ENCODE measurements at places on chromosomes 1 and 21.

DNA sequence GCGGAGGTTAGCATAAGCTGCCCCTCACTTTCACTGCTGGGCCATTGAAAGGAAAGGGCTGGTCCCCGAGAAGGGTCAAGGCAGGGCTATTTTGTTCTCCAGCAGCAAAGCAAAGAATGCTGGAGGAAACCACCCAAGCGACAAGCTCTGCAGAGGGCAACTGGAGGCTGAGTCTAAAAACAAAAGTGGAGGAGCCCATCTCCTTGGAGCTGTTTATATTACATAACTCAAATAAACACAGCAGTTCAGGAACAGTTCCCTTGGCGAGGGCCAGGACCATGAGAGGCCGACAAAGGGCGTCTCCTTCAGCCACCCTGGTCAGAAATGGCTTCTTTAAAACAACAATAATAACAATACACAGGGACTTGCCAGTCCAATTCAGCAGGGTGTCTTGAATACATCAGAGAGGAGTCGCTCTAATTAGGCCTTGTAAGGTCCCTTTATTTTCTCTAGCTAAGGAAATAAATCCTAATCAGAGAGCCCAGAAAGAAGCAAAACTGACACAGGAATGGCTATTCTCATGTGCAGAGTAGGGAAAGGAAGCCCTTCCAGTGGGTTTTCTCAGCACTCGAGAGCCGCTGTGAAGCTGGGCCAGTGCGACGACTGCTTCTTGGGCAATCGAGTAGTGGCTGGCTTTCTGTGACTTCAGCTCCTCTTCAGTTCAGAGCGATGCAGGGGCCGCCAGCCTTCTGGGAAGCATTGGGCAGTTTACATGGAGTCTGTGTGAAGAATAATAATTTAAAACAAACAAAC is 57.0 kb upstream of the TARBP1 start:
- no peak for DNase-seq

- DNase-seq, result no peak
Observed at GRCh38 chr1:184112176-184112948, 60.8 kb downstream of the TSEN15 start.

DNA sequence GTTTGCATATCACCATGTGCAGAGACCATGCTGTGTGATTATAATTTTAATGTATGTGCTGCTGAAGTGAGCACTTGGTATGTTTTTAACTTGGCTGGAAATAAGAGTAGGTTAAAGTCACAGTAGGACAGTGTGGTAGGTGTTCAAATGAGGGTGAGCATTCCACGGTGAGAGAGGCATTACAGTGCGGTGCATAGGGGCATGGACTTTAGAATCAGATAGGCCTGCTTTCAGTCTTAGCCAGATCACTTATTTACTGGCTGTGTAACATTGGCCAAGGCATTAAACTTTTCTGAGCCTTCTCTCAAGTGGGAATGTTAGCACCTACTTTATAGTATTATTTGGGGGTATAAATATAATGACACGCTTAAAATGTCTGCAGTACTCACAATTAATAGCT is 43.2 kb downstream of the GIPC2 start:
- no peak for DNase-seq

GRCh38 chr1:229856009-229856650 is 210.9 kb upstream of the GALNT2 start:
- DNase-seq, result no peak

DNA sequence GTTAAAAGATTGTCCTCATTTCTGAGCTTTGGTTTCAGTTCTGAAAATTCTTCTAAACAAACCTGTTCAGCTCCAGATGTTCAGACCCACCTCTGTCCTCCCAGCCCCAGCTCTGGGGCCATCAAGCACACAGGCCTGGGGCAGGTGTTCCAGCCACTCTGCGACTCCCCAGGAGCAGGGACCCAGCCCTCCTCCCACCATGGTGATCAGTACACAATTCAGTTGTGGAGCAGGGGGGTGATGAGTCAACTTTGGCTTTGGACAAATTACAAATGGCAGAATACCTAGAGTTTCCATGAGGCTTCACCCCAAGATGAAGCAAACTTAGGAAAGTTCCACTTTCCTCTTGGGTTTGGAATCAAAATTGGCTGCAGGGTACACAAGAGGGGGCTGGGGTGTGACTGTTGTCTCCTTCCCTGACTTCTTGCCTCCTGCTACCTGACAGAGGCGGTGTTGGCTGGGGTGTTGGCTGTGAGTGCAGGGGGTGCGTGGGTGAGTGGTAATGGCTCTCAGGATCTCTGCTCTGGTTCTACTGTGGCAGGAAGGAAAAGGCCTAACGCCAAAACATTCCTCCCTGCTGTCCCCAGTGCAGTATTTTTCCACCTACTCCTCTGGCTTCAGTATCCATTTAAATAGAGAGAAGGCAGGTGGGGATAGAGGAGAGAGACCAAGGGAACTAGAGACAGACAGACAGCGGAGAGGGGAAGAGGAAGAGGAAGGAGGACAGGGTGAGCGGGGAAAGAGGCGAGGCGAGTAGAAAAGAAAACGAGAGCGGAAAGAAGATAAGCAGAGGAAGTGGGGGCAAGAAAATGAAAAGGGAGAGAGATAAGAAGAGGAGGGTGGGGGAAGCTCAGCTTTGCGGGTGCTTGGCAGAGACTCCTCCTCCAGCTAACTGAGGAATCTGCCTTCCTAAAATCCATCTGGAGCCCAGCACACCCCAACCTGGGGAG is 20.6 kb upstream of the LRRN2 start:
- no peak for DNase-seq

DNA sequence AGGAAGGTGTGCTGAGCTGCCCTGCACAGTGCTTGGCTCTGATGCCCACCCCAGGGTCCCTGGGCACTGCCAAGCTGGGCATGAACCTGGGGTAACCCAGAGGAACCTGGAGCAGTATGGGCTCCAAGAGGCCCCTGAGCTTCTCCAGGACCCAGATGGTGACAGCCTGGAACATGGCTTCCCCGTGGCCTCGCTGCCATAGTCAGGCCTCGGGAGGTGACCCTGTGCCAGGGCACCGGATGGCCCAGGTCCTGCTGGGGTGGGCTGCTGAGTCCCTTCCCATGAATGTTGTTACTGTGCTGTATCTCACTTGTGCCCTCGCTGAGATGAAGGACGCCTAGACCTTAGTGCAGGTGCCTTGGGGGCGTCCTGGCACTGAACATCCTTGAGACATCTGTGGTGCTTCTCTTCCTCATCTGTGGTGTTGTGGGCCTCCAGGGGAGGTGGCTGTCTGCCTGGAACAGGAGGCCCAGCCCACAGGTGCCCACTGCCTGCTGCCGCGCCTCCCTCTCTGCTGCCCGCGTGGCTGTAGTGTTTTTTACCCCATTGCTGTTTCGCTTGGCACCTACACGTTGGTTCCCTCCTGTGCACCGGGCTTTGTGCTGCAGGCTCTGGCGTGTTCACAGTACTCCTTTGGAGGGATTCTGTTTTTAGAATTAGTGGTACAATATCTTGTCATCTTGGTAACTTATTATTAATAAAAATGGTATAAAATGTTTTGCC is 160.3 kb downstream of the PCBP3 start:
- no peak for DNase-seq

- DNase-seq, result no peak
Observed at GRCh38 chr1:13762642-13763041, 62.7 kb downstream of the PRDM2 start.

- no peak for DNase-seq
Observed at GRCh38 chr1:170776252-170776651, 112.3 kb downstream of the PRRX1 start.

DNA sequence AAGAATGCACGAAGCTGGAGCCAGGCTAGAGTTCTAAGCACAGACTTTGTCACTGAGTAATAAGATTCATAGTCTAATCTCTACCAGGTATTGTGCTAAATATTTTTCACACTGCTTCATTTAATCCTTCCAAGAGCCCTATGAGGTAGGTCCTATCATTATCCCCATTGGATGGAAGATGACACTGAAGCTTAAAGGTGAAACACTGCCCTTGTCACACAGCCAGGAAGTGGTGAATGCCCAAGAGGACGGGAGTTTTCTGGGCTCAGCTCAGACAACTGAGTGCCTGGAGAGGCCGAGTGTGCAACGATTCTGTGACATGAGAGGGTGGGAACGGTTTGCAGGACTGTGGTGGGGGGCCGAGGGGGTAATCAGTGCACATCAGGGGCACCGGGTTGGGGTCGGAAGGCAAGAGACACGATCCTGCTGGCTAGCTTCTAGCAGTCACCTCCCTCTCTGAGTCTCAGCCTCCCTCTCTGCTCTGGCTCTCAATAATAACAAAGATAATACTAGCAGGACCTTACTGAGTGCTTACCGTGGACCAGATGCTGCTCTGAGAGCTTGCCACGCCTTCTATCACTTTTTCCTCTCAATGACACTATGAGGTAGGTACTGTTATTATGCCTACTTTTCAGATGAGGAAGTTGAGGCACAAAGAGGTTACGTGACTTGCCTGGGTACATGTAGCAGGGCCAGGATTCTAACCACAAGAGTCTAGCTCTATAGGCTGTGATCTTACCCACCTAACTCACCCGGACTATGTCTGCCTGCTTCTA is 12.4 kb downstream of the KCNQ4 start:
- DNase-seq, result no peak

DNA sequence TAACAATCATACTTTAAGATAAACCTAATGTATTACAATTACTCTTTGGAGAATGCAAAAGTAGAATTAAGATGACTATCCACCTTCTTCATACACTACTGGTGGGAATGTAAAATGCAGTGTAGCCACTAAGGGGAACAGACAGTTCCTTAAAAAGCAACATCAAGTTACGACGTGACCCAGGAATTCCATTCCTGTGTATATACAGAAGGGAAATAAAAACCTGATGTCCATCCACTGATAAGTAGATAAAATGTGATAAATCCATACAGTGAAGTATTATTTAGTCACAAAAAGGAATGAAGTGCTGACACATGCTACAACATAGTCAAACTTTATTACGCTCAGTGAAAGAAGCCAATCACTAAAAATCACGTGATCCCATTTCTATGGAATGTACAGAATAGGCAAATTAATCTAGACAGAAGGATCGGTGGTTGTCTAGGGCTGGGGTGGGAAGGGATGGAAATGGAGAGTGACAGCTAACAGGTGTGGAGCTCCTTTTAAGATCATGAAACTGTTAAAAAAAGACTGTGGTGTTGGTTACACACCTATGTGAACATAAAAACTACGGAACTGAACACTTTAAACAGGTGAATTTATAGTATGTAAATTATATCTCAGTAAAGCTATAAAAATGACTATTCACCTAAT is 42.1 kb downstream of the NRIP1 start:
- DNase-seq, result no peak

DNA sequence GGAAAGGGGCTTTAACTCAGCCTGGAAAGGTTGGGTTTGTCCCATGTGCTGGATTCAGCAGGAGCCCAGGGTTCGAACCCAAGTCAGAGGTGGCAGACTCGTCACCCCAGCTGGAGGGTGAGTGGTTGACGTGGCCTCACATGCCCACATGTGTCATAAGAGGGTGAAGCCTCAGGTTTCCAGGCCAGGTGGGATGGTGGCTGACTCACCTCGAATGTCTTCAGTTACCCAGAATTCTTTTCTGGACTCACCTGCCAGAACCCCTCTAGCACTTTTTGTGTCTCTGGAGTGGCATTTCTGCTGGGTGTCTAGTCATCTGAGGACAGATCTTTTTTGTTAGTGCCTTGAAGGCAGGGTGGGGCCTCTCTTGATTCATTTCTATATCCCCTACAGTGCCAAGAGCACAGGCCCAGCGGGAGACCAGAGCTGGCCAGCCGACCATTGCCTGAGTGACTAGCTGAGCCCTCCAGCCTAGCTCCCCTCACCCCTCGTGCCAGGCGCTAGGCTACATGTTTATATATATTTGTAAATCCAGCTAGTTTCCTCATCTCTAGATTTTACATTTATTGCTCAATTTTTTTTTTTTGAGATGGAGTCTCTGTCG is 28.1 kb downstream of the IL6R start:
- no peak for DNase-seq

DNA sequence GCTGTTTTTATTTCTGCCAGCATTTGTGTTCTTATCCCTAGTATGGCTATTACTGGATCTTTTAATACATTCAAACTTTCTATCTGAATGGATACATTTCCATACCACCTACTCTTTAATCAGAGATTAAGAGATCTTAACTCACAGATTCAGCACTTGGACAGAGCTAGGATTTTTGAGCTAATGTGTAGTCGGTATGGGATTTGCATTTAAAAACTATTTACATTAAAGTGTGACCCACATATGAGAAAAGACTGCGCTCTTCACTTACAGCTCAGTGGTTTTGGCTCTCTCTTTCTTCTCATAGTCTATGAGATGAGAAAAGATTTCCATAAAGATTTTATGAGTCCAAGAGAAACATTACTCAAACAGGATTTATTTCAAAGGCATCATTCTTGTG is 16.4 kb downstream of the HMGB4 start:
- no peak for DNase-seq

- no peak for DNase-seq
Observed at GRCh38 chr1:35854989-35855700, 27.9 kb upstream of the AGO1 start.

GRCh38 chr1:8812081-8812480 is 5.4 kb downstream of the RERE start:
- DNase-seq, result no peak

DNA sequence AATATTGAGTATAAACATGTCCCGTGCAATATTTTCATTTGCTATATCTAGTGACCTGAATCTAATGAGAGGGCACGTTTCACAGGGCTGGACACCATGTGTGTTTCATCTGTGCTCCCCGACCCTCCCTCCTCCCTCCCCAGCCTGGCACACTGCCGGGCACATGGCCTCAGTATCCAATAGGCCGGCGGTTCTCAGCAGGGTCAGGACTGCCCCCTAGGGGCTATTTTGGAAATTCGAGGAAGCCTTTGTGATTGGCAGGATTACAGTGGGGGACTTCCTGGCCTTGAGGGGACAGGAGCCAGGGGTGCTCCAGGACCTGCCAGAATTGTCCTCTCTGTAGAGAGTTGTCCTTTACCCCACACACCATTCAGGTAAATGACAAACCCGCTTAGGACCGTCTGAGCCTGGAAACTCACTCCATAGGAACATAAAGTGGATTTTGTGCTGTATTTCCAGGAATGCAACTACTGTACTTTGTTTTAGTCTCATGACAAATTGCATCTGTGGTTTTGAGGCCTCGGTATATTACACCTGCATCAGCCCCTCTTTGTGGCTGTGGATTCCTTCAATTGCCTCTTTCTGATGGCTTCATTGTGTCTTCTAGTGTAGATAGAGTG is 109.5 kb upstream of the SIM2 start:
- DNase-seq, result no peak

- no peak for DNase-seq
Observed at GRCh38 chr1:219991511-219991810, 54.8 kb downstream of the EPRS1 start.

Measured in right forelimb (tissue), 1 donor.